Right renal pelvis (tissue), 4 donors: ENCODE measurements at places on chromosomes 12 and 14.

- DNase-seq, result no peak
Measured at GRCh38 chr14:34498684-34499412, 36.8 kb upstream of the SPTSSA start.

DNA sequence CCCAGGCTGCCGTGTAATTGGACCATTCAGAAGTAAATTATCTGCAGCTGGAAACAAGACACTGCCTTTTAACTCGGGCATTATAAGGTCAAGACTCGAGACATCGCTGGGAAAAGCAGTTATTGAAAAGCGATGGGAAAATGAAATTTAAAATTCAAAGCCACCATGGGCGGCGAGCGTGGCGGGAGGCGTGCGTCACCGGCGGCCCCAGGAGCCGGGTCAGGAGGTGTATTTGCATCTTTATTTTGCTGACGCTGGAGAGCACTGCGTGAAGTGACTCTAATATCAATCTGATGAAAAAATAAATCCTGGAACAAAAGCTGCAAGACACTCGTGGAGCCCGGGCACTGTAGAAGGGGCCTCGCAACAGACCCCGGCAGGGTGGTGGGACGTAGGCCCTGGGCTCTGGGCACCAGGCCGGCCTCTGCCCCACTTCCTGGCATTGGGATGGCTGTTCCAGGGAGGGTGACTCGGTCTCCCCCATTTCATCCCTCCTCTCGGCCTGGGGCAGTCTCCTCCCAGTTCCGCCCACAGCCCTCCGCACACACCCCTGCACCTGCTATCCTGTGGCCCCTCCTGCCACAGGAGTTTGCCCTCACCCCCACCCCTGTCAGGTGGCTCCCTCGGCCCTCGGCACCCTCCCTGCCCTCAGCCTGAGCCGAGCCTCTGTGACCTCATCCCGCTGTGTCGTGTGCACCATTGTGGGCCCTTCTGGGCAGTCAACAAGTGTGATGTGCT, 196.2 kb downstream of the KIF26A start:
- no peak for DNase-seq

GRCh38 chr12:107340898-107341297, 247.5 kb upstream of the CRY1 start:
- no peak for DNase-seq

DNA sequence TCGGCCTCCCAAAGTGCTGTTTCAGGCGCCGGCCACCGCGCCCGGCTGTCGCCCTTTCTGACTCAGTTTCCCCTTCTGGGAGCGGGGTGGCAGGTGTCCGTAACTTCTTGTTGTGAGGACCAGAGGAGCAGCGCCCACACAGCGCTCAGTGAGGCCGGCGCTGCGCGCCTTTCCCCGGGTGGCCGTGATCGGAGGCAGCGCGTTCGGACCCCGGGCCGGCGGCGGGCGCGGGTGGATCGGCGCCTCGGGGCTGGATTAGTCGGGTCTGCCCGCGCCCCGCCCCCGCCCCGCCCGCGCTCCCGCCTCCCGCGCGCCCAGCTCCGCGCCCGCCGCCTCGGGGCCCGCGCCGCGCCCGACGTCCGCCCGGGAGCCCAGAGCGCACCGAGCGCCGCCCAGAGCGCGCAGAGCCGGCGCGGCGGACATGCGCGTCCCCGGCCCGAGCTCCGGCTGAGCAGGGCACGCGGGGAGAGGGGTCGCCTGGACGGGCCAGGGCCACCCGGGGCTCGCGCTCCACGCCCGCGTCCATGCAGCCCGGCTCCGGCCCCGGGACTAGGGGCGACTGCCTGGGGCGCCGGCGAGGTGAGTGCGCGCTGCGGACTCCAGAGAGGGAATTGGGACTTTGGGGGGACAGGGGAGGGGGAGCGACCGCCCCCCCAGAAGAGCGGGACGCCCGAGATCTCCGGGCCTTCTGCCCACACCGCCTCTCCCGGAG, 50.6 kb downstream of the LRCOL1 start:
- no peak for DNase-seq

DNA sequence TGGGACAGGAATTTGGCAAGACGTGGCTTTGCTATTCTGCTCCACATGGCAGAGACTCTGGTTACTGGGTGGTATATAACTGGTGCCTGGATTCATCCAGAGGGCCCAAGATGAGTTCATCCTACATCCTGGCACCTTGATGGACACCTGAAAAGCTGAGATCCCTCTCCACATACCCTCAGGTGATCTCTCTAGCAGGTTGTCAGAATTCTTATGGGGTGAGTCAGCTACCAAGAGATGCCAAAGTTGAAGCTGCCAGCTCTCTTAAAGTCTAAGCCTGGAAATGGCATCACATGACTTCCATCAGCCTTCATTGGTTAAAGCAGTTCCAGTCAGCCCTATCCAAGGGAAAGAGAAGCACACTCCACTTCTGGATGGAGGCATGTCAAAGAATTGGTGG, 300.7 kb upstream of the SEL1L start:
- no peak for DNase-seq

GRCh38 chr12:94265539-94265938, 117.2 kb downstream of the PLXNC1 start:
- no peak for DNase-seq

DNA sequence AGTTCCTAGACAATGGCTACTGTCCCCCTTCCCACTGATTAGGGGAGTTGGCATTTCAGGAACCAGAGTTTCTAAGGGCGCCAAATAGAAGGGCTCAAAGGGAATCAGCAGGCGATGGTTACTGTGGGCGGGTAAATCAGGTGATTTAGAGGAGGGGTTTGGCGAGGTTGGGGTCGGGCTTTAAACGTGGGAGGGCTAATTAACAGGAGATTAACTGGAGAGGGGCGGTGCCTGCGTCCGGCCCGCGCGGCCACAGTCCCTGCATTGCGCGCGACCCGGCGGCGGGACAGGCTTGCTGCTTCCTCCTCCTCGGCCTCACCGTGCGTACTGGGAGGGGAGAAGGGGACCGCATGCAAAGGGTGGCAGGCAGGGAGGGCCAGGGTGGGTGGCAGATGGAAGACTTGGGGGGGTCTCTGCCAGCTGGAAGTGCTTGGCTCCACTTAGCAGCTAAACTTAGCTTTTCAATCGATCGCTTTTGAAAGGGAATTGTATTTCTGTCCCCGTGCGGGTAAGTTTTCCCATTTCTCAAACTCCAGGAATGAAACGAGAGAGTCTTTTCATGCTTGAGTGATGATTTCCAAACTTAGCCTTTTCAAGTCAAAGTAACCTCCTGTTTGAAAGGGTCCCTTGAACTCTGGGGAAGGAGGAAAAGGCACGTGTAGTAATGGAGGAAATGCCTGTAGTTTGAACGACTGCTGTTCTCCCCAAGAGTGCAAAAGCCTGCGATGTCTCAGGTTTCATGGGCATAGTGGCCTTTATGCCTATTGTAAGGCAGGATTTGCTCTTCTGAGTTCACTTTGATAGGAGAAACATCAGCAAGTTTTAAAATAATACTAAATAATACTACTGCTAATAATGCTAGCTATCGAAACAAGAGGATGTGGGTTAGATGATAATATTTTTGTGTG, at the start of gene MGST1:
TSS of gene MGST1 (plus strand) at position 255 of the 908 bp plus-strand sequence. CDS start 6,608 bp downstream, outside the sequence.
- DNase-seq, result peak; percentile 20

DNA sequence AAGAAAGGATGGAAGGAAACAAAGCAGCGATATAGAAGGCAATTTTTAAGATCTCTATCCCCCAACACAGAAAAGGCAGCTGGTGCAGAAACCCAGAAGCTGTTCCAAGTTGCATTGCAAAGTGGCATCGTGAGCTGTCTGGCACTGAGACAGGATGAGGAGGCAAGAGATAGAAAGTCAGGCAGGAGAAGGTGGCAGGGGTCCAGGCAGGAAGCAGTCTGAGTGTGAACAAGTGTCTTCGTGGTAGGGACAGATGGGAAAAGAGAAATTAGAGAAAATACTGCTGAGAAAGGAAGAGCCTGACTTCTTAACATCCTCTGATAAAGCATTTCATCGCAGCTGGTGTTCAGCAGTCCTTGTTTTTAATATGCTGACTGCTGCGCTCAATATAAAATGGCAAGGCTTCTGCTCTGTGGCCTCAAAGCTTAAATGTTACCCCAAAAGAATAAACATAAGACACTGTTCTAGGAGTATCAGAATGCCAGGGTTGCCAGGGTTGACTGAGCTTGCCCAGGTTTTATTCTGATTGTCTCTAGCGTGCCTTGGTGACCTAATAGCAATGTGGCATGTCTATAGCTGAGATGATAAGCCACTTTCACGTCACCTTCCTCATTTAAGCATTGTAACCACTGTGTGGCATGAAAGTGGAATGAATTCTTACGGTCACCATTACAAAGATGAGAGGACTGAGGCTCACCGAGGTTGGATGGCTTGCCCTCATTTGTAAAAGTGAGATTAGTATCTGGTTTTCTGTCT, 397.6 kb downstream of the NUAK1 start:
- no peak for DNase-seq

DNA sequence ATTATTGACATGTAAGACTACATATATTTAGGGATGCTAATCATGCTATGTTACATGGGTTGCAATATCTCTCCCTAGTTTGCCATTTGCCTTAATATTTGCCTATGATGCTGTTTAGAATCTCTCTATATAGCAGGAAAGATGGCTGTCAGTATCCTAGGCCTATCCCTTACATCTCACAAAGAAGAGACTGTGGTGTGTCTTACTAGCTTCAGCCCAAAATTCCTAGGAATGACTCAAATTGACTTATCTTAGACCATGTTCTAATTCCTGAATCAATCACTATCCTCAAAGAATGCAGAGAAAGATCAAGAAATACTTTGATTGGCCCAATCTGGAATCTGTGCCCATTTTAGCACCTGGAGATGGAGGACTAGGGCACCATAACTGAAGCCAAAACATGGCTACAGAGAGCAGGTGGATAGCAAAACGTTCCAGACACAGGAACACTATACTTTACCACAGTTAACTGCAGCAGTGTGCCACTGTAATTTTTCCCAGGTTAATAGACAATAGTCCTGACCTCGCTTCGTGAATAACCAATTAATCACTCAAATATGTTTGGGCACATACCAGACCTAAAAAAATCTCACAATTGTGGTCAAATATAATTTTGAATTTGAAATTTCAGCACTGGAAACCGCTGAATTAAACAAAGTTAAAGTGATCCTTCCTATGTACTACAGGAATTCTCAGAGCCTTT, 32.7 kb upstream of the GLIPR1 start:
- DNase-seq, result no peak

GRCh38 chr12:45611061-45611460, 118.4 kb upstream of the ARID2 start:
- no peak for DNase-seq

DNA sequence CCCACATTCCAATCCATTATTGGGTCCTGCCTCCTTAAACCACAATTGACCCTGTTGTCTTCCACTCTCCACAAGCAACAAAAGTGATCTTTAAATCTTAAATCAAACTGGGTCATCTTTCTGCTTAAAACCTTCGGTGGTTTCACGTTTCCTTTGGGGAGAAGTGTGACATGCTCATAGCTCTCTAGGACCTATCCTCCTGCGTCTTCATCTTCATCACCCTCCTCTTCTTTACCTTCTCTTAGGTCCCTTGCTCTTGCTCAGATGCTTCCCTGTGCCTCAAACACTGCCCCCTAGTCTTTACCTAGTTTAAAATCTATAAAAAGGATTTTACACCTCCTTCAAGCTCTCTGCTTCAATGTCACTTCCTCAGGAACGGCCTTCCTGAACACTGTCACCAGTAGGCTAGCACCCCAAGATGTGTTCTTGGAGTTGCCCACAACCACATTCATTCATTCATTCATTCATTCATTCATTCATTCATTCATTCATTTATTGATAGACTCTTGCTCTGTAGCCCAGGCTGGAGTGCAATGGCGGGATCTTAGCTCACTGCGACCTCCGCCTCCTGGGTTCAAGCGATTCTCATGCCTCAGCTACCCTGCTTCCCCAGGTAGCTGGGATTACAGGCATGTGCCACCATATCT, 46.8 kb downstream of the GALNT4 start:
- no peak for DNase-seq

DNA sequence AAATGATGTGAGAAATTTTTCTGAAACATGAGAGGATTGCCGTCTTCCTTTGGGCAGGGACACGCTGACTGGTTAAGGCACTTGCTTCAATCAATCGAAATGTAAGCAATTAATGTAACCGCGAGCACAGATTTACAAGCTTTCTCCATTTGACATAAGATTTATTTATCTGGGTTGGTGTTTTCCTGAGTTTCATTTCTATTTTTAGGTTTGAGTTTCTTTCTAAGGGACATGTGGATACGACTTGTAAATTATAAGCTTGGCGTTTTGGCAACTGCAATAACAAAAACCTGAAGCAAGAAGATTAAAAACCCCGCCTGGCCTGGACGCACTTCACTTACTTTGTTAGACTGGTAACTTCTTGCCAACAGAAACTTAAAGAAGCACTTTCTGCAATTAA, 20.3 kb upstream of the SINHCAF start:
- DNase-seq, result no peak

GRCh38 chr12:57623811-57624390, 9.1 kb downstream of the B4GALNT1 start:
- DNase-seq, result no peak
